ENCODE measurements at places on chromosomes 3 and 15. TPM values are rescaled to one million over a fixed set of nuclear protein-coding genes. Genes with fewer than 3 reads are reported as not detected.

DNA sequence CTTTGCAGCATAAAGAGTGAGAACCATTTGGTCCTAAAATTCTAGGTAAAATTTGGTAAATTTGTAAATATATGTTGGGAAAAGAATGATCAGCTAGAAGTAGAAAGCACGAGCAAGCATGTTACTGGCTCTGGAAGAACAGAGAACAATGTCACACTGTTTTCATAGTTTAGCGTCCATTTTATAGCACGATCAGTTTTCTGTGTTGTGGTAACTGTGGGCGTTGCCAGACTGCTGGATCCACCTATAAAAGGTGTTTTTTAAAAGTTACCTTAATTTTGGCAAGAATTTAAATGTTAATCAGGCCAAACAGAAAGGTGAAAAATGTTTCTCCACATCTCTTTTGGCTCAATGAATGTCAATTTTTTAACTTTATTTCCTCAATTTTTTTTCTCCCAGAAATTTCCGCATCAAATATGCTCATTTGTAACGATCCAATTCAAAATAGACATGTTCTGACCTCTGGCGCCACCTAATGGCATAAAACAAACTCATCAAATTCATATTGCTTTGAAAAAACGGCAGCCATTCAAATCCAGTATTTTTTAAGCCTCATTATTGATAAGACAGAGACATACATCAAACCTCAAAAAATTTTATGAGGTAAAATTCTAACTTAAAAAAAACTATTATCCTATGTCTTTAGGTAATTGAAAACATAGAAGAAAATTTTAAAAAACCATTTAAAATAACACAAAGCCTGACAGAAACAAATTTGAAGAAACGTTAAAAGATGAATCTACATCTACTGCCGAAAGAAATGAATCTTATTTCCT, 5.5 kb upstream of the GP5 start:
- H3K4me3 ChIP-seq, result no peak overlapping the region
- H3K27ac ChIP-seq, result no peak overlapping the region
- no peaks in the 10 kb centered on the region for H3K27me3 ChIP-seq
- H3K36me3 ChIP-seq, result peaks cover 14% of the 10 kb centered on the region

DNA sequence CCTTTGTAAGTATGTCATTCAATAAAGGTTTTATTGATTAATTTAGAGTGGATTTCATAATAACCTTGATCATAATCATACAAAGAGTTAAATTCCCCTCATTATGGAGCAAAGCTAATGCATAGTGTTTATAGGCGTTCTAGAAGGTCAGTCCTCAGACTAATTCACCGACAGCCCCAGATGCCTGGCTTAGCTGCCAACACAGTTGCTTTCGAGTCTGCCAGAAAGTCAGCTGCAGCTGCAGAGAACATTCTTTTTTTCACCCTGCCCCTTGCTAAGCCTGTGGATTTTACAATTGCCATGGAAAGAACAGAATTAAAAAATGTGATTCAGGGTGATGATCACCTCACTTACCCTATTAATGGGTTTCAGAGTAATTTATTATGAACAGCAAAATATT, 21.2 kb downstream of the CADM2 start:
- H3K4me3 ChIP-seq, result no peak overlapping the region
- H3K27me3 ChIP-seq, result no peaks in the 10 kb centered on the region
- no peak for DNase-seq
- H3K36me3 ChIP-seq, result no peaks in the 10 kb centered on the region
- H3K4me1 ChIP-seq, result no peaks in the 10 kb centered on the region

- H3K27me3 ChIP-seq, result no peaks in the 10 kb centered on the region
- H3K4me1 ChIP-seq, result peaks cover 51% of the 10 kb centered on the region
- peaks cover 3% of the 10 kb centered on the region for H3K36me3 ChIP-seq
- H3K27ac ChIP-seq, result peak overlapping the region; percentile 28
- no peak for DNase-seq
Measured at GRCh38 chr3:71372241-71372768, 211.2 kb downstream of the FOXP1 start.

- H3K4me1 ChIP-seq, result peaks cover 39% of the 10 kb centered on the region
- no peaks in the 10 kb centered on the region for H3K36me3 ChIP-seq
- H3K4me3 ChIP-seq, result peak overlapping the region; percentile 83
- DNase-seq, result no peak
- no peaks in the 10 kb centered on the region for H3K27me3 ChIP-seq
Measured at GRCh38 chr3:27633224-27633545, 88.9 kb downstream of the EOMES start.

DNA sequence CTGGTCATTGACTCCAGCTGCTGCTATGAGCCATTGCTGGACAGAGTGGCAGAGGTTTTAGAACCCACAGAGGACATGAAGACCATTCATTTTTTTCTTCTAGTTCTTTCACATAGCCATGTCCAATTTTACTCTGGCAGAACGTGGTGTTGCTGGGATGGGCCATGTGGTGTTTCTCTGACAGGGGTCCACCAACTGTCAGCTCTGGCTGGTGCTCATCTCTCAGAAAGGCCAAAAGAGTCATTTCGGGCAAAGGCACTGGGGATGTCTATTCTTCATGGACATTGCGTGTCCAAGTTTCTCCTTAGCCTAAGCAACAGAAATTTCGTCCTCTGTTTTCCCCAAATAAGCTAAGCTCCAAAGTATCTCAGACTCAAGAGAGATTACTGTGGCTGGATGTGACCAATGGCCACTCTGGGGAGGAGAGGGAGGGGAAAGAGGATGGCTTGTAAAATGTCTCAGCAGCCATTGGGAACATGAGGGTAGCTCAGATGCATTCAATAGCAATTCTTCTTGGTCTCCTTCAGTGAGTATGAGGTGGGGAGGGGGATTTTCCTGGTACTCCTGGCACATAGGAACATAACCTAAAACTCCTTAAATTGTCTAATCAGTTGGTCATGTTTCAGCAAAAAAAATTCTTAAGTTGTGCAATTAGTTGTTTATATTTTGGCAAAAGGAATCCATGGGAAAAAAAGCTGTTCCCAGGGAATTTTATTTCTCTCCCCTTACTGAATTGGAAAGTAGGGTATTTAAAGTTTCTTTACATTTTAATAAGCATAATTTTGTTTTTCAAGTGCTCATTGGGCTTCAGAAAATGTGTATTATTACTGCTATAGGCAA, 131.6 kb upstream of the MITF start:
- H3K27ac ChIP-seq, result no peak overlapping the region
- H3K27me3 ChIP-seq, result no peaks in the 10 kb centered on the region
- no peak for DNase-seq
- no peaks in the 10 kb centered on the region for H3K36me3 ChIP-seq
- no peak overlapping the region for H3K4me3 ChIP-seq
- H3K4me1 ChIP-seq, result no peaks in the 10 kb centered on the region

GRCh38 chr3:70281663-70282062, 30.8 kb downstream of the MDFIC2 start:
- no peak overlapping the region for H3K27ac ChIP-seq
- H3K27me3 ChIP-seq, result no peaks in the 10 kb centered on the region
- H3K36me3 ChIP-seq, result no peaks in the 10 kb centered on the region
- H3K4me1 ChIP-seq, result no peaks in the 10 kb centered on the region

DNA sequence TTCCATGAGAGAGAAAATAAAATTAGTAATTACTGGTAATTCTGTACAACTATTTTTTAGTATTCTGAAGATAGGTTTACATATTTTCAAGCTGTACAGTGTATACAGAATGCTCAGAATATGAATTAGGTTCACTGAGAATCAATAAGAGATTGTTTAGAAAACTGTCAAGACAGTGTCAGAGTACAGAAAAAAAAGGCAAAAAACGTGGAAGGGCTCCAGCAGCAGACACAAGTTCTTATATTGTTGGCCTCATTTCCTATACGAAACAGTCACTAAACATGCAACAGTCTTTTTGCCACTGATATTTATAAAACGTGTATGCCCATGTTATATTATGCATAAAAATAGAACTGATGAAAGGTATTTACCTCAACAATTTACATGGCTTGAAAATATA, 103.9 kb downstream of the ISL2 start:
- peaks cover 1% of the 10 kb centered on the region for H3K36me3 ChIP-seq
- H3K27me3 ChIP-seq, result no peaks in the 10 kb centered on the region
- no peak overlapping the region for H3K27ac ChIP-seq
- H3K4me3 ChIP-seq, result no peak overlapping the region
- no peaks in the 10 kb centered on the region for H3K4me1 ChIP-seq

DNA sequence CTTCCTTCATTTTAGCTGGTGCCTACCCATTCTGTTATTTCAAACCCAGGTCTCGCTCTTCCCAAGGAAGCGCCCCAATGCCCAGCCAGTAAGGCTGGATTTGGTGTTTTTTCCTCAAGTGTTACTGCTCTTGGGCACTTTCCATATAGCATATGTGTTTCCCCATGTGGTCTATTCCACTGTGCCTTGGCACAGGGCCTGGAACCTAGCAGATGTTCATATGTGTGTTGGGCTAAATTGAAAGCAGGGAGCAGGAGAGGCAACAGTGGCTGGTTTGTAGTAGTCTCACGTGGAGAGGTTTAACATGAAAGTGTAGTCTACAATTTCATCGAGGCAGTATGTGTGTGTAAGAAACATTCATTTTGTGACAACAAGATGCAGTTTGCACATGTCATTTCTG, 48.2 kb upstream of the TEX264 start:
- H3K4me3 ChIP-seq, result no peak overlapping the region
- no peak overlapping the region for H3K27ac ChIP-seq
- no peak for DNase-seq
- no peaks in the 10 kb centered on the region for H3K36me3 ChIP-seq
- H3K27me3 ChIP-seq, result no peaks in the 10 kb centered on the region
- peaks cover 9% of the 10 kb centered on the region for H3K4me1 ChIP-seq

- H3K36me3 ChIP-seq, result no peaks in the 10 kb centered on the region
- peaks cover 54% of the 10 kb centered on the region for H3K27me3 ChIP-seq
- DNase-seq, result no peak
- no peak overlapping the region for H3K27ac ChIP-seq
Measured at GRCh38 chr3:31974471-31974870, 6.6 kb downstream of the OSBPL10 start.

GRCh38 chr3:60746043-60746638, 505.1 kb downstream of the FHIT start:
- no peak for DNase-seq
- H3K27ac ChIP-seq, result no peak overlapping the region
- H3K4me1 ChIP-seq, result no peaks in the 10 kb centered on the region
- H3K4me3 ChIP-seq, result no peak overlapping the region
- no peaks in the 10 kb centered on the region for H3K27me3 ChIP-seq
- no peaks in the 10 kb centered on the region for H3K36me3 ChIP-seq

- no peaks in the 10 kb centered on the region for H3K4me1 ChIP-seq
- H3K36me3 ChIP-seq, result no peaks in the 10 kb centered on the region
- no peak for DNase-seq
- H3K27ac ChIP-seq, result no peak overlapping the region
- no peak overlapping the region for H3K4me3 ChIP-seq
- H3K27me3 ChIP-seq, result peaks cover 4% of the 10 kb centered on the region
Measured at GRCh38 chr15:72387741-72388140, 10.4 kb upstream of the TMEM202 start.

DNA sequence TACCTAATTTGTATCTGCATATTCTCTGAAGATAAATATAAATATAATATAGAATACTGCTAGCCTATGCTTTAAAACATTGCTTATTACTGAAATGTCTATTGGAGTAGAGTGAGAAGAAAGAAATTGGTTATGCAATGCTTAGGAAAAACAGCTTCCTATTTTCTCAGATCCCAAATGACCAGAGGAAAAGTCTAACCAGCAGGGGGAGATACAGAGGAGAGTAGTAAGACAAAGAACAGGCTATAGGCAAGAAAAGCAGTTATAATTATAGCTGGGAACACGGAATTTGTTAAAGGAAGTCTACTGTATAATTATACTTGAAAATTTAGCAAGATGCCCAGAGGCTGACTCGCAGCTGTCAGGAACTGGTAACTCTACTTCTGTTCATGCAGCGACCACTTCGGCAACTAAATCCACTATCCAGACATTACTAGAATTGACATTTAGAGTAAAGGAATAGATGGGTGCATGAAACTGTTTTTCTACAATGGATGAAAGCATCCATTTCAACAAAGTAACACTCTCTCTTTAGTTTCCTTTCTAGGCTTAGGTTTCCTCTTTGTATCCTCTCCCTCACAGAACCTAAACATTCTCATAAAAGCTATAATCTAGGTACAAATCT, 97.2 kb downstream of the TBC1D5 start:
- H3K36me3 ChIP-seq, result peaks cover 5% of the 10 kb centered on the region
- H3K27ac ChIP-seq, result no peak overlapping the region
- DNase-seq, result no peak

GRCh38 chr3:178170698-178171535, 365.3 kb upstream of the KCNMB2 start:
- no peak overlapping the region for H3K27ac ChIP-seq
- DNase-seq, result no peak
- H3K4me1 ChIP-seq, result no peaks in the 10 kb centered on the region
- peaks cover 3% of the 10 kb centered on the region for H3K27me3 ChIP-seq

DNA sequence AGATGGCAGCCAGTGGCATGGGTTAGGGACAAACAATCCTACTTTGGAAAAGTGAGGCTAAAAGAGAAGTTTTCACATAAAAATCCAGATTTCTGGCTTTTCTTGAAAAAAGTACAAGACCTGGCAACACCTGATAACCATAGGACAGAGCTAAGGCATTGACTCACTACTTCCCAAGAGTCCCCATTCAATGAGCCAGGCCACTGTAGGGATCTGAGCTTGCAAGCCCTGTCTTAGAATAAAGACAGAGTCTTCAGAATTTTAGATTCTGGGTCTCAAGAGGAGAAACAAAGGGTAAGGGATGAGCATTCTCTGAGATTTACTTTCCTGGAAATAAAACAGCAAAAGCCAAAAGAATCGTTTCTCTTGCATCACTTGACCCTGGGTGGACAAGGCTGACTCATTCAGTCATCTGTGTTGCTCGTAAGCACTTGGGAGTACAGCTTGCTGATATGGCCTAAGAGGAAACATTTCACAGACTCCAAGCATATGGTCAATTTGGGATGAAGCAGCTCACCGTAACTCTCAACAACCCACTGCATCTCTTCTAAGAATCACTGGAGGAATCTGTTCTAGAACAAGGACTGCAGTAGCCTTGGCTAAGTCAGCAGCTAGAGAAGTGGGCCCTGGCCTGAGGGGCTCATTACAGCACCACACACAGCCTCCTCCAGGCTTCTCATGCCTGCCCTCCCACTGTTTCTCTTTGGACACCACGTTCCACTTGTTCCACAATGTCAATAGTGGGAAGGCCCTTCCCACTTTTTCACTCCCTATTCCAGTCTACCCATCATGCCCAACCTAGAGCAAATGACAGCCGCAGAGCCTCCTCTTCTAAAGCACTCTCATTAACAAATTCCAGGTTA, 86.2 kb downstream of the RFTN1 start:
- H3K4me3 ChIP-seq, result no peak overlapping the region
- H3K27me3 ChIP-seq, result no peaks in the 10 kb centered on the region
- H3K4me1 ChIP-seq, result peaks cover 6% of the 10 kb centered on the region
- no peak overlapping the region for H3K27ac ChIP-seq

GRCh38 chr3:114272271-114272670, 21.6 kb upstream of the TIGIT start:
- no peak overlapping the region for H3K27ac ChIP-seq
- no peak for DNase-seq
- H3K36me3 ChIP-seq, result peaks cover 4% of the 10 kb centered on the region
- H3K4me1 ChIP-seq, result peaks cover 7% of the 10 kb centered on the region
- H3K4me3 ChIP-seq, result no peak overlapping the region
- no peaks in the 10 kb centered on the region for H3K27me3 ChIP-seq

Gene STRIT1
- total RNA-seq, result not detected

Gene CCNB2
- 74.7 TPM for total RNA-seq

Gene IL5RA
- total RNA-seq, result 0.74 TPM

Gene SLTM
- total RNA-seq, result 75.7 TPM

Gene EFCC1
- 0.12 TPM for total RNA-seq

Gene EAF2
- total RNA-seq, result 14.4 TPM

Gene SENP2
- total RNA-seq, result 29.2 TPM

Gene ECT2
- total RNA-seq, result 52.8 TPM

Gene MAGI1
- total RNA-seq, result 0.21 TPM

Gene GPR87
- 1.1 TPM for total RNA-seq

Gene AGBL1
- 0.10 TPM for total RNA-seq

Gene PODXL2
- total RNA-seq, result 1.3 TPM
